ENCODE measurements at places on chromosomes 1 and 21.

- no peak for DNase-seq
These were observed 5.7 kb downstream of the TOR1AIP2 start for GRCh38 chr1:179871940-179872339.

DNA sequence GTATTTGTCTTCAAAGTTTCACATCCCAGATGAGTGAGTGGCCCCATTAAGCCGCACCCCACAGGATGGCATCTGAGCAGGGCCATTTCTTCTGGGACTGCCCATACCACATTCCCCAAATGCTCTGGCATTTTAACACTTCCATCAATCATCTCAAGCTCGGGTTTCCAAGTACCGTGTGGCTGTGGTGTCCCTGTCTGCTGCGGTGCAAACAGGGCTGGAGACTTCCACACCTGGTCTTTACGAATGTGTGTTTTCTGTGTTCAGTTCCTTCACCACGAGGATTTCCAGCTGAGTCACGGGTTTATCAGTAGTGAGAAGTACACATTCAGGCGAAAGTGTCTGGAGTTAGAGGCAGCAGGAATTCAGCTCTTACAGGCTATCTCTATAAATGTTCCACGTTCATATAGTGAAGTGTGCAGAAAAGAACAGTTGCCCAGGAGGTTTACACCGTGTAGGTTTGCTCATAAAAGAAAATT lies 195.2 kb downstream of the RHOU start:
- no peak for DNase-seq

DNA sequence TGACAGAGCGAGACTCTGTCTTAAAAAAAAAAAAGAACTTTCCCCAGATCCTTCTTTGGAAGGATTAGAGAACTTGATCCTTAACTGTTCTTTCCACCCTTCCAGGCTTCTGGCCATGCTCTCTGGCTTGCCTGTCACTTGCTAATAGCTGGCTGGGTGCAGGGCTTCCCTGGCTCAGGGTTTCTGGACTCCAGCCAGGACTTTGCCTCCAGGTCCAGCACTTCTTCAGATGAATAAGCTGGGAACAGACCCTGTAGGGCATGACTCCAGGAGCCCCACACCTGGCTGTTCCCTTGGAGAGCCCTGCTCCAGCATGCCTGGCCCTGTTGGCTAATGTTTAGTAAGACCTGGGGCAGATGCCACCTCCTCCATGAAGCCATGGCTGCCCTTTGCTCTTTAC lies 3.3 kb upstream of the NT5C1A start:
- DNase-seq: no peak

- DNase-seq: no peak
These were observed 64.3 kb downstream of the TAS1R2 start for GRCh38 chr1:18795002-18795689.

DNA sequence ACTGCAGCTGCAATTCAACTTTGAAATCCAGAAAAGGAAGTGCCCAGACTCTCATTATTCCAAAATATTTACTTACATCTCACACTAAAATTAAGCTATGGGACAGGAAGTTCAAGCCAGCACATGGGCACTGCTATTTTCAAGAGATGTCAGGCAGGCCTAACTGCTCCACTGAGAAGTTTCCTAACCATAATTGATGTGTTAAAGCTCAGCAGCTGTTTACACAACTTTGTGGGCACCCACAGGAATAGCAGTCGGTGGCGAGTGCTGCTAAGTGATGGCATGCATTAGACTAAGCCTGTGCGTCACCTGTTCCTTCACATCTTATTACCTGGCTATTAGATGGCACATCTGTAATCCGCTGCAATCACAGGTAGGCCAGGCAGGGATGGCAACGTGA lies 303.3 kb upstream of the DAB1 start:
- no peak for DNase-seq

DNA sequence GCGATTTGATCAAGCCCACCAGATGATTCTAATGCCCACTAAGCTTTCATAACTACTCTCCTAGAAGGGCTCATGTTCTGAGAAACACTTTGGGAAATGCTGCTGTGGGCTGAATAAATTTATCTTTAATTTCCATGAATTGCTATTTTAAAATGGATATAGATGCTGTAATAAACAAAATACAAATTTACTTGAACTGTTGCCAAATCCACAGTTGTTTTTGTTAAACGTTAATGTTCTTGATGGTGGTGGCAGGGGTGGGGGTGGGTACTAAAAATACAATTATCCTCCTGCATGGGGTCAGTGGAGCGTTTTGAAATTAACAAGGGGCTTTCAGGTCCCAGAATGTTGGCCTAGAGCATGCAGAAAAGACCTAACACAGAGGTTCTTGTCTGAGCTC lies 244.7 kb upstream of the POU3F1 start:
- no peak for DNase-seq

DNA sequence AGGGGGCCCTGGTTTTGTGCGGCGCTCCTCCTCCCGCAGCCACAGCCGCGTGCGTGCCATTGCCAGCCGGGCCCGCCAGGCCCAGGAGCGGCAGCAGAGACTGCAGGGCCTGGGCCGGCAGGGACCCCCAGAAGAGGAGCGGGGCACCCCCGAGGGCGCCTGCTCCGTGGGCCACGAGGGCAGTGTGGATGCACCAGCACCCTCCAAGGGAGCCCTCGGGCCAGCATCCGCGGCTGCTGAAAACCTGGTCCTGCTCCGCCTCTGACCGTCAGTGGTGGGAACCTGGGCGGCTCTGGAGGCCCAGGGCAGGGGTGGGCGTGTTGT lies 21.5 kb downstream of the PANK4 start:
- DNase-seq: no peak
